Activated CD4-positive, alpha-beta T cell treated with anti-CD3 and anti-CD28 coated beads, Interleukin-2, amount 10 ng/mL, durations not matched to agents 24 days and 14 days (primary cell): ENCODE measurements at places on chromosomes 13 and 19.
A peak's percentile ranks its signal among the peaks of the same experiment; 100 is the strongest.

DNA sequence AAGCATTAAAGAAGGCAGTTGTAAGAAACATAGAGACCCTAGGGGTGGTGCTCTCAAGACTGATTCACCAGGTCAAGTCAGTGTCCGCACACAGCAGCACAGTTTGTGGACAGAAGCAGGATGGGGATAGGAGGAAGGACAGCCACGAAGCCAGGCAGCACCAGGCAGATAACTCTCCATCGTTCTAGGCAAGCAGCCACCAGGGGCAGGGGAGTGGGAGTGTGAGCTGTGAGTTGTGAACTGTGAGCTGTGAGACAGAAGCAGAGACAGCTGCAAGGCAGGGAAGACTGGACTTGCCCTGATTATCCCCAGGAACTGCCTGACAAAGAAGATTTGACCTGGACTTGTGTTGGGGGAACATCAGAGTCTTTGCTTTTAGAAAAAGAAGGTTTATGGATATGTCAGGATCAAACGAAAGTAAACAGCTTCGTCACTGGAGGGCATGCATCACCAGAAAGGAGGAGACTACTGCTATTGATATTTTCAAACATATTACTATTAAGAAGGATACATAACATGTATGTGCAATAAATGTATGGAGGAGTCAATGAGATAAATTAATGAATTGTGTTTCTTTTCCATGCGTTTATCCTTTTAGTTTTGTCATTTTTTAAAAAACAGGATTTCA lies 286.1 kb downstream of the IRS2 start:
- H3K4me3 ChIP-seq, result no peak overlapping the region
- no peak for DNase-seq
- H3K27me3 ChIP-seq, result no peaks in the 10 kb centered on the region
- H3K4me1 ChIP-seq, result no peaks in the 10 kb centered on the region

- peaks cover 23% of the 10 kb centered on the region for H3K27me3 ChIP-seq
- H3K4me3 ChIP-seq, result peak within 1 kb of the TSS; percentile 85
- H3K27ac ChIP-seq, result no peak within 1 kb of the TSS
- peaks cover 12% of the 10 kb centered on the region for H3K4me1 ChIP-seq
- no peak for DNase-seq
Observed at GRCh38 chr19:7914598-7915045, at the start of gene TGFBR3L. Gene TGFBR3L, plus strand, starts transcription at chr19:7914830.

GRCh38 chr13:80305737-80306136 lies 35.2 kb downstream of the SPRY2 start:
- DNase-seq, result peak; percentile 3
- no peaks in the 10 kb centered on the region for H3K27me3 ChIP-seq
- no peak overlapping the region for H3K27ac ChIP-seq
- no peaks in the 10 kb centered on the region for H3K36me3 ChIP-seq
- no peaks in the 10 kb centered on the region for H3K4me1 ChIP-seq

DNA sequence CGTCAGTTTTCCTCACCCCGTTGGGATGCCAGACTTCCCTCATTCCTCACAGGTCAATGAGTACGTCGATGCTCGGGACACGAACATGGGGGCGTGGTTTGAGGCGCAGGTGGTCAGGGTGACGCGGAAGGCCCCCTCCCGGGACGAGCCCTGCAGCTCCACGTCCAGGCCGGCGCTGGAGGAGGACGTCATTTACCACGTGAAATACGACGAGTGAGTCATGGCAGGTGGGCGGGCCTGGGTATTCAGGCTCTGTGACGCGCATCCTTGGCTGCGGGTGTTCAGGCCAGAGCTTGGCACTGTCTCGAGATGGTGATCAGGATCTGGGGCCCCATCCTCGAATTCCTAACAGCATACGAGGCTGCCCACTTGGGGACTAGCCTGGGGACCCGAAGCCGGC lies 21.4 kb downstream of the UHRF1 start:
- H3K4me3 ChIP-seq, result no peak overlapping the region
- H3K36me3 ChIP-seq, result peaks cover 36% of the 10 kb centered on the region
- no peak for DNase-seq
- no peaks in the 10 kb centered on the region for H3K27me3 ChIP-seq
- no peak overlapping the region for H3K27ac ChIP-seq

DNA sequence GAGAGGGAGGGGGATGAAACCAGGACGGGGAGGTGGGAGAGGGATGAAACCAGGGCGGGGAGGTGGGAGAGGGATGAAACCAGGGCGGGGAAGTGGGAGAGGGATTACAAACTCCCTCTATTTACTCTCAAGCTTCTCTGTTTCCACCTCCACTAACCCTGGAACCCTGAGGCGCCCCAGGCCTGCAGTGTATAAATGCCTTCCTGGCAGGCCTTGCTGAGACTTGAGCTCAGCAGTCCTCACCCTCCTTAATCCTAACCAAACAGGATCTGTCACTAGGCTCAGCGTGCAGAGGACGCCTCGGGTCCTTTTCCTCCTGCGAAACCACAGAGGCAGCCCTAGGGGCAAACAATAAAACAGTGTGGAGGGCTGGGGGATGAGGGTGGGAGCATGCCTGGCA lies 32.1 kb upstream of the OR1M1 start:
- no peak for DNase-seq
- H3K4me1 ChIP-seq, result no peaks in the 10 kb centered on the region
- no peak overlapping the region for H3K27ac ChIP-seq

DNA sequence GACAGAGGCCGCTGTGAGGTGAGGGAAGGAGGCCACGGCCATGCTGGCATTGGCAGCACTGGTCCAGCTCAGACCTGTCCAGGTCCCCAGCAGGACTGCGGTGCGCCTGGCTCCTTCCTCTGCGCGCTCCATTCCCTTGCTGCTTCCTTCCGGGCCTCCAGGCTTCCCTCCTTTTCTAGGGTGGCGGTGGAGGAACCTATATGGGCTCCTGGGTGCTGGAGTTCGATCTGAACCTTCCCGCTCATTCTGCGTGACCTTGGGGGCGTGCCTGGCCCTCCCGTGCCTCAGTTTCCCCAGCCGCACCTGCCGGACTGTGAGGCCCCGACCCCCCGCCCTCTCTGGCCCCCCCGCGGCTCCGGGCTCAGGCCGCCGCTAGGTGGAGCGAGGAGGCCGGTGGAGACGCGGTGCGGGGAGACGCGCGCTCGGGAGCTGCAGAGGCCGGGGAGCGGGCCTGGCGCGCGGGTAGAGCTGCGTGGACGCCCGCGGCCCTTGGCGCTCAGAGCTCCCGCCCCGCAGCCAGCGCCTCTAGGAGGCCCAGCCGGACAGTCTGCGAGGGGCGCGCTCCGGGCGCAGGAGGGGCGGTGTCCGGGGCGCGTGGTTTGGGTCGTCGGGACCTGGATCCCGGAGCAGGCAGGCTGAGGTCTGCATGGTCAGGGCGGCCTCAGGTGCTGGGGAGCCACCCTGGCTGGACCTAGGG lies 29.9 kb downstream of the EFNA2 start:
- no peaks in the 10 kb centered on the region for H3K36me3 ChIP-seq
- H3K27me3 ChIP-seq, result peaks cover 8% of the 10 kb centered on the region
- H3K4me1 ChIP-seq, result no peaks in the 10 kb centered on the region
- no peak overlapping the region for H3K27ac ChIP-seq

DNA sequence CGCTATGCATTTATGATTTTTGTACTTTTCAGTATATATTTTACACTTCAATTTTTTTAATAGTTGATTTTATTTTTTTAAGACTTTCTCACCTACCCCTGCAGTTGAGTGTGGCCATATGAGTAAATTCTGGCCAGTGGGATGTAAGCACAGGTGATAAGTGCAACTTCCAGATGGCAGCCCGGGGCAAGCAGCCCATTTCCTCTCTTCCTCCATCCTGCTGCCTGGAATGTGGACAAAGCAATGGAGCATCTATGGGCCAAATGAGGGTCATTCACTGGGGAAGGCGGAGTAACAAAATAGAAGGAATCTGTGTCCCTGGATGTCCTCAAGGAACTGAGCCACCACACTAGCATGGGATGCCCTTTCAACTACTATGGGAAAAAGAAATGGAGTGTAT lies 12.3 kb downstream of the RFXAP start:
- no peak overlapping the region for H3K4me3 ChIP-seq
- H3K27me3 ChIP-seq, result no peaks in the 10 kb centered on the region
- no peak for DNase-seq
- no peak overlapping the region for H3K27ac ChIP-seq

- DNase-seq, result no peak
- H3K27me3 ChIP-seq, result peaks cover 18% of the 10 kb centered on the region
- peak overlapping the region; percentile 1 for H3K27ac ChIP-seq
- no peaks in the 10 kb centered on the region for H3K4me1 ChIP-seq
Observed at GRCh38 chr13:46812301-46812797, 15.4 kb upstream of the ESD start.
